ENCODE measurements at places on chromosomes 12 and 14.

- no peak for DNase-seq
Observed at GRCh38 chr12:49097381-49097780, 2.8 kb upstream of the DHH start.

DNA sequence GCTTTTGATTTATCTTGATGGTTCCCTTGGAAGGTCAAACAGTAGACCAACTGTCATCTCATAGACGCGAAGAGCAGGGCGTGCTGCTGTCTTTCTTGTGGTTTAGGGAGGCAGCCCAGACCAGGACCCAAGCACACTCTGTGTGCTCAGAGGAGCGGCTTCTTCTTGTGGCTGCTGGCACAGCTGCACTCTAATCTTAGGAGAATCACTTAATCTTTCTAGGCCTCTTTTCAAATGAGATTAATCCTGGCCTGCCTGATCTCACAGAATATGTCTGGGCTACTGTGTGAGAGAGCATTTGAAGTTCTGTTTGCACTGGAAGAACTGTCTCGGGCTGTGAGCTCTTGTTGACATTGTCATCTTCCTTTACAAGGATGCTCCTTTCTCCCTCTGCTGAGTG, 60.0 kb upstream of the TRAF3 start:
- DNase-seq, result no peak

DNA sequence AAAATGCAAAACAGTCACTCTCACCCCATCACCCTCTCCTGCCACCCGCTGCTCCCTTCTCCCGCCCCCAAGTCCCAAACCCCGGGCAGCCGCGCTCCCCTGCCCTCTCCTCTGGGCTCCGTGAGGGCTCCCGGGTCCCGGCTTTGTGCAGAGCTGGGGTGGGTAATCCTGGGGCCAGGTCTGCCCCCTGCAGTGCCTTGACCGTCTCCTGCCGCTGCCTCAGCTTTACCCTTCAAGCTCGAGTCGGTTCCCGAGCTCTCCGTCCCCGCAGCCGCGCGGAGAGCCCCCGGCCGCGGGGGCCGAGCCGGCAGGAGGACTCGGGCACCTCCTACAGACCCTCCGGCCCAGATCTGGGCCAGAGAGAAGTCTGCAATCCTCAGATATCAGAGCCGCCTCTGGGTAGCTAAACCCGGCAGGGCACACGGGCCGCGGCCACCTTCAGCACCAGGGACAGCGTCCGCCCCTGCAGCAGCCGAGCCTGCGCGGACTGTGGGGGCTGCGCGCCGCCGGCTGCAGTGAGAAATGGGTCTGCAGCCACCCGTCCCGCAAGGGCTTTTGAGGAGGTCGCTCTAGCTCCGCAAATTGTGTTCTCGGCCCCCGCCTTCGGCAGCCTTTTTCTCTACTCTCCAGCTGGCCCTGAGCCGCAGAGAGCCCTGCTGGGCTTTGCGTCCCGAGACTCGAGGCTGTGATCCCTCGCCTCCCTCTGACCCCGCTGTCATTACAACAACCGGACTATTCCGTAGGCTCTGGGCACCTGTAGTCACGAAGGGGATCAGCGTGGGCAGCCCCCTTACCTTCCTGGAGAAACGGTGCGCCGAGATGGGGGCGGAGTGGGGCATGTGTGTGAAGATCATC, 1.2 kb downstream of the PRMT8 start:
- no peak for DNase-seq

- DNase-seq, result no peak
Observed at GRCh38 chr12:33588725-33589405, 149.2 kb upstream of the SYT10 start.

GRCh38 chr12:67457136-67457535, 188.0 kb downstream of the CAND1 start:
- no peak for DNase-seq

- no peak for DNase-seq
Observed at GRCh38 chr14:87992346-87992717, 650 bp downstream of the GALC start.

DNA sequence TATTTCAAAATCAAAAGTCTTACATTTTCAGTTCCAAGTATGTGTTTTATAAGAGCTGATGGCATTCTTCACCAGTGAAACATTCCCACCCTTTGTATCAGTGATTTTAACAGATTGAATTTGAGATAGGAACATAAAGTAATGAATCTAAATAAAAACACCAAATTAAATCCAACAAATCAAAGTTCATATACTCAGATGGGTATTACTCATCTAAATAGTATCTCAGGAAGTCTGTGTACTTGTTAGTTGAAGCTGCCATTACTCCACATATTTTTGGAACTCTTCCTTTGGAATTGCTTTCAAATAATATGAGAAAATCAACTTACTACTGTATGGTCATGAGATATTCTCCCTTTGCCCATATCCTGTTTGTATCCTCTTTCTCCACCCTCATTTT, 89.1 kb downstream of the MIA2 start:
- no peak for DNase-seq

- no peak for DNase-seq
Observed at GRCh38 chr14:68261092-68261842, 441.7 kb downstream of the RAD51B start.

All from NCI-H1105 (cell line).